ENCODE measurements at places on chromosomes 11 and 22.

DNA sequence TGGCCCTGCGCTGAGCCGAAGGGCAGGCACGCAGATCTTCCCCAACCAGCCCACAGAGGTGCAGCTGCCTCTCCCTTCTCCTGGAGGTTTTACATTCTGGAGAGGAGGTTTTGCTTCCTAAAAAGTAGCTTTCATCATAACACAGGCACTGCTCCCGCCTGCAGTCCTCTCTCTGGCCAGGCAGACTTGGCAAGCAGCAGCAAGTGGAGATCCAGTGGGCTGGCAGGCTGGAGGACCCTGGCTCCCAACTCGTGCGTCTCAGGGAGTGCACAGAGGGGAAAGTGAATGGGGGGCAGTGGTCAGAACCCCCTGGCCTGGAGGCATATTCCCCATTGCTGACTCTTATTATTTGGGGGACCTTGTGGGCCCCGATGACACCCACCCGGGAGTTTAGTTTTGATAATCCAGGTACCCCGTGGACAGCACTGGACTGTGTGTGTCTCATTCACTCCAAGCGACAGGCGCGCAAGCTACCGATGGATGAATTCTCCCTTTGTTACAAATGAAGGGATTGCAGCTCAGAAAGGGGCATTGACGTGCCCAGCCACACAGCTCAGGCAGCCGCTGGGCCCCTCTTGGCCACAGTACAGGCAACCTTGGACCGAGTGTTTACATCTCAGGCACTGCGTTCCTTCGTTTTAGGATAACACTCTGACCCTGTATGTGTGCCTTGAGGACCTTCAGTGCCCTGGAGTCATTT lies 1223.9 kb downstream of the BRD1 start:
- DNase-seq: no peak

GRCh38 chr11:134780486-134781147 lies 368.6 kb upstream of the B3GAT1 start:
- DNase-seq: no peak

GRCh38 chr22:33902073-33902472 lies 18.2 kb downstream of the LARGE1 start:
- no peak for DNase-seq

- DNase-seq: peak; percentile 15
These were observed 39.3 kb upstream of the TP53I11 start for GRCh38 chr11:44989831-44990566.

DNA sequence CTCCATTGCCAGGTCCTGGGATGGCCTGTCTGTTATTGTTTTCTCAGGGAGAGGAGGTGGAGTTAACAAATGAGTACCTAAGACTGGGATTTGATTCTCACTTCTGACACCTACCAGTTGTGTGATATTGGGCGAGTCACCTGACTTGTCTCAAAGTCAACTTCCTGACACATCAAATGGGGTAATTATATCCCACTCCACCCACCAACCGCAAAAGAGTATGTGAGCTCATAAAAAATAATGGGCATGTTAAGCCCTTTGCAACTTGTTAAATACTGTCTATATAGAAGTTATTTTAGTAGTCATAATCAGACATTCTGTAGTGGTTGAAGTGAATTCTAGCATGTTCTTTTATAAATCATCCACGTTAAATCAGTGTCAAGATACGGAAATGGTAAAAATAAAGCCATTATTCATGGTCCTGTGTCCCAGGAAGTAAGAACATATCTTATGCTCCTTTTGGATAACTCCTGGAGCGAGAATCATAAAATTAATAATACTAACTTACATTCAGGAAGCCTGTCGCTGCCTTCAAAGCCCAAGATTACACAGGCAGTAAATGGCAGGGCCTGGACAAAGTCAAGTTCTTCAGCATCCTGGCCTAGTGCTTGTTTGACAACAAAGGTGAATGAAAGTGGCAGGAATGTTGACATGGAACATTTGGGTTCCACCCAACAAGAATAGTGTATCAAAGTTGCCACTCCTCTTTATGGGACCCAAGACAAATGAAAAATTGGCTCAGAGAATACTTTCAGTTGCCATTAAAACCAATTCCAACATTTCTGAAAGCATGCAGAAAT lies 54.3 kb downstream of the SYTL2 start:
- DNase-seq: no peak

DNA sequence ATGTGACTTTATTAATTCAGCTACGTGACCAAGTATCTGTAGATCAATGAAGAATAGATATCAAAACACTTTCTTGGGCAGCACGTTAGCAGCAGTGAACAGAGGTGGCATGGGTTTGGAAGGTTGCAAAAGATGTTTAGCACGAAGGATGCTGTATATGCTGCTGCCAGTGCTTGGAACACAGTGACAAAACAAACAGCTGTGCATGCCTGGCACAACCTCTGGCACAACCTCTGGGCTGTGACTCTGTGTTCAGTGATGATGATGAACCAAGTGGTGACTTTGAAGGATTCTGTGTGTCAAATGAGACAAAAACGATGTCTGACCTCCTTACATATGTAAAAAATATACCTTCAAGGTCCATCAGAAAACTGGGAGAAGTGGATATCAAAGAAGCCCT lies 104.7 kb downstream of the TBC1D22A start:
- DNase-seq: no peak

DNA sequence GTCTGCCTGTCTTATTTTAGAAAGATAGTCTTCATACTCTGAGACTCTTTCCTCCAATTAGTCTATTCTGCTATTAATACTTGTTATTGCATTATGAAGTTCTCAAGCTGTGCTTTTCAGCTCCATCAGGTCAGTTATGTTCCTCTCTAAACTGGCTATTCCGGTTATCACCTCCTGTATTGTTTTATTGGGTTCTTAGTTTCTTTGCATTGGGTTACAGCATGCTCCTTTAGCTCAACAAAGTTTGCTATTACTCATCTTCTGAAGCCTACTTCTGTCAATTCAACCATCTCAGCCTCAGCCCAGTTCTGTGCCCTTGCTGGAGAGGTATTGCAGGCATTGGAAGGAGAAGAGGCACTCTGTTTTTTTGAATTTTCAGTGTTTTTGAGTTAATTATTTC lies 21.0 kb upstream of the OR5AK2 start:
- DNase-seq: no peak

GRCh38 chr11:116053548-116053919 lies 549.3 kb upstream of the CADM1 start:
- no peak for DNase-seq

DNA sequence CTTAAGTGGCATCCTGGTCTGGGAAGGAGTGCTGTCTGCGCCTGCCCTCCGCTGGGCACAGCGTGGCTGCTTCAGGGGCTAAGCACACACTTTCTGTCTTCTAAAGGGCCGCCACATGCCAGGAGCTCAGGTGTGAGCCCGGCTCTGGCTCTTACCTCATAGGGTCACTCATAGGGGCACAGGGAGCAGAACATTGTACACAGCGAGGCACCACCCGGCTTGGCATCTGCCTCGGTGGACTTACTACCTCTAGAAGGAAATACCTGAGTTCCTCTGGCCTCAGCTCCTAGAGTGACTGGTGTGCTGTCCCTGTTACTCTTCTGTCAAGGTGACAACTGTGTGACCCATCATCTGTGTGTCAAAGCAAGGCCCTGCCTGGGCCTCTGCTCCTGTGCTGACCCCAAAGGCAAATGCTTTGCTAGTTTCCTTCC lies 13.4 kb downstream of the NEAT1 start:
- no peak for DNase-seq

GRCh38 chr11:130243816-130244215 lies 70.9 kb downstream of the ZBTB44 start:
- no peak for DNase-seq

DNA sequence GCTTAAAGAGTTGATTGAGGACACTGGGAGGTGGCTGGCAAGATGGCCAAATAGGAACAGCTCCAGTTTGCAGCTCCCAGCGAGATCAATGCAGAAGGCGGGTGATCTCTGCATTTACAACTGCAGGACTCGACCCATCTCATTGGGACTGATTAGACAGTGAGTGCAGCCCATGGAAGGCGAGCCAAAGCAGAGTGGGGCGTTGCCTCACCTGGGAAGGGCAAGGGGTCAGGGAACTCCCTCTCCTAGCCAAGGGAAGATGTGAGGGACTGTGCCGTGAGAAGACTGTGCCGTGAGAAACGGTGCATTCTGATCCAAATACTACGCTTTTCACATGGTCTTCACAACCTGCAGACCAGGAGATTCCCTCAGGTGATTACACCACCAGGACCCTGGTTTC lies 36.4 kb downstream of the ARHGAP32 start:
- DNase-seq: no peak

GRCh38 chr22:38924347-38924952 lies 33.0 kb upstream of the APOBEC3A start:
- peak; percentile 65 for DNase-seq

DNA sequence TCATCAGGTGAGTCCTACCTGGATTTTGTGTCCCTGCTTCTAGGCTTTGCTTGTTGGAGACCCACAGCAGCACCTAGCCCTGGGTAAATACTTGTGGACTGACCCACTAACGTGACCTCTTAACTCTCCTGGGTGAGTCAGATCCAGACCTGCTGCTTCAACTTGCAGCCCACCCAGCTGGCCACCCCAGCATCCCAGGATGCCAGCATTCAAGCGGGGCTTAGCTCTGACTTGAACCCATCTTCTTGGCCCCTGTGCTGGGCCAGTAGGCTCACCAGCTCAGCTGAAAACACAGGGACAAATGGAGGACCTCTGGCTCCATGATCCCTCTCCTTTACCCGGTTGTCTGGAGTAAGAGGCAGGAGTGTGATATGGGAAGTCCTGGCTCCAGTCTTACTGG lies 33.5 kb downstream of the PARVG start:
- no peak for DNase-seq

GRCh38 chr11:48184452-48184851 lies 32.2 kb upstream of the OR4B1 start:
- DNase-seq: no peak

- no peak for DNase-seq
These were observed 3.7 kb downstream of the PTS start for GRCh38 chr11:112229746-112230433.

- no peak for DNase-seq
These were observed 10.5 kb downstream of the IGF2 start for GRCh38 chr11:2128511-2129307.

DNA sequence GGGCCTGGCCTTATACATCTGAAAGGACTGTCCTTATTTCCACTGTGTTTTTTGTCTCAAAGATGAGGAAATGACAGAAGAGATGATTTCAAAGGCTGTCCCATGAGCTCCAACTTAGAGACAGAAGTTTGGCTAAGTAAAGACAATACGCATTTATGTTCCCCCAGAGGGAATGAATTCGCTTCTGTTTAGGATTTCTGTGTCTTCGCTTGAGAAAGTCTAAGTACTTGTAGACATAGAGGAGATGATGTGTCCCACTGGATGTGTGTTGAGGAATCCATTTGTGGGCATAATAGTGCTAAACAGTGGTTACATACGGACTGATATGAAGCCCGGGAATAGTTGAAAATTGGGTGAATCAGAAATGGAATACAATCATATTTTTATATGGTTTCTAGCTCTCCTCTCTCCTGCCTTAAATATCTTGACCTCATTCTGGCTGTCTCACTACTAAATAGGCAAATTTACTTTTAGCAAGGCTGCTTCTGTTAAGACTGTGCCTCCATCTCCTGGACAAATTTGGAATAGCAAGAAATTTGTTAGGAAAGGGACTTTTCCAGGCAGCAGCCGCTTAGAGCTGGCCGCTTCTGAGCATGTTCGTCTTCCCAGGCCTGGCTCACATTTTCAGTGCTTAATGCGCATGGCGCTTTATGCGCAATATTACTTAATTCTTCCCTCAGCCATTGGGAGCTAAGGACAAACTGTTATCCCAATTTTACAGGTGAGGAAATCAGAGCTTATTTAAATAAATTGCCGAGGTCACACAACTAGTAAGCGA lies 1.9 kb upstream of the PEX26 start:
- peak; percentile 76 for DNase-seq

GRCh38 chr11:5679811-5680210 lies 5.1 kb downstream of the TRIM5 start:
- no peak for DNase-seq

DNA sequence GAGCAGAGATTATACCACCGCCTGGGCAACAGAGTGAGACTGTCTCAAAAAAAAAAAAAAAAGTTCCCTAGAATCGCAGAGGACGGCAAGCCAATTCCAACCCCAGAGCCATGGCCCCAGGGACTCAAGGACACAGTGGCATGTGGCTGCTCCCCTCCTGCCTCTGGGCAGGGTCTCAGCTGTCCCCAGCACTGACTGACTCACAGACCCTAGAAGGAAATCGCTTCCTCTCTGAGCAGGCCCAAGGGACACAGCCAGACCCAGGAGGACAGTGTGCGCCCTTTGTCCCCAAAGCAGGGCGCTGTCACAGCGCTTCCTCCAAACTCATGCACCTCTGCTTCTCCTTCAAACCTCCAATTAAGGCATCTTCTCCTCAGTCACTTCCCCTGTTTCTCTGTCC lies 2.3 kb downstream of the PACSIN3 start:
- DNase-seq: peak; percentile 57

DNA sequence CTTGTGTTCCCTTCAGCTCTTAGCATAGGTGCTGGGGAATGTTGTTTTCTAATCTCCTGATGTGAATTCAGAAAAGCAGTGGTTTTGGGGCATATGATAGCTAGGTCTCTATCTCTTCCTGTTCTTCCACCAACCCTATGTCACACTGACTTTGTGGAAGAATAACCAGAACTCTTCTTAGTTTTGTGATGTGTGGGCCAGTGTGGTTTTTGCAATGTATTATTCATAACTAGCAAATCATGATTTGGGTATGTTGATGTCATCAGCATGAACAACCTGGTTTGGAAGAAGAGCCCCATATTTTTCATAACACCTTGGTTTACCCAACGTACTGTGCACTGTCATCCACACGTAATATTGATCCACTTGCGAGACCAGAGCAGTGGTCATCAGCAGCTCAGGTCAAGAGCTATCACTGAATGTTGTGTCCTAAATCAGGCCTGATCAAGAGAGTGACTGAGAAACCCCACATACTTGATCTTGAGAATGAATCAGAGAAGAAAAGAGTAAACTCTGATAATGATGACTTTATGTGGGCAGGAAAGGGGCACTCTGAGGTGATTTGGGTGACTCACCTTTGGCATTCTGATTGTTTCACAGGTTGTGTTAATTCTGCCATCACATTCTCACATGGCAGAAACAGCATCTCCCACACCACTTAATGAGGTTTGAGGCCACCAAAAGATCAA lies 19.4 kb upstream of the MS4A6E start:
- DNase-seq: no peak

DNA sequence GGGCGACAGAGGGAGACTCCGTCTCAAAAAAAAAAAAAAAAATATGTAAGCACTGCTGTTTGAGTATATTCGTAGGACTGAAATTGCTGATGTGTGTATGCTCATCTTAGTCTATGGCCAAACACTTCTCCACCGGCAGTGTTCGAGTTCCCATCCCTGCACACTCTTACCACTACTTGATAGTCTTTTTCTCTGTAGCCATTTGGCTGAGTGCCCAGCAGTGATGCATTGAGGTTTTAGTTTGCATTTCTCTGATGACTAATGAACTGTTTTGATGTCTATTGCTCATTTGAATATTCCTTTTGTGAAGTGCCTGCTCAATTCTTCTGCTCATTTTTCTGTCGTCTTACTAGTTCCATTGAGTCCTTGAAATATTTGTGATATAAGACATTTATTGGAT lies 1.9 kb downstream of the TIRAP start:
- DNase-seq: peak; percentile 48

DNA sequence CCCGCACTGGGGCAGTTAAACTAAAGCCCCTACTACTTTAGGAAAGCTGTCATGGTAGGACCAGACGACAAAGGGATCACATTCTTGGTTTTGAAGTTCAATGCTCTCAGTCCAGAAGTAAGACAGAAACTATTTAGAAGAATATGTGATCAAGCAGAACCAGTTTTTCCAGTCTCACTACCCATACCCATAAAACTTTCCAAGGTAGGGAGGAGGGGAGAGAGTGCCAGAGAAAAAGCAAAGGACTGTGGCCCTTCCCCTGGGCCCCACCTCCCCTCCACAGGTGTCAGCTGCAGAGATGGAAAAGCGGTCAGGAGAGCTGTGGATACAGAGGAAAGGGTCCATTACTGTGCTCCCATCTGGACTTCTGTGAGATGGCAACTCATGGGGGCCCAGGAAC lies 587.1 kb downstream of the SOX6 start:
- no peak for DNase-seq

Measured in gastrocnemius medialis (tissue), 4 donors.